ENCODE measurements at places on chromosomes 13 and 19. TPM values are rescaled to one million over a fixed set of nuclear protein-coding genes. Genes with fewer than 3 reads are reported as not detected.

Gene KCNJ14
- 1.4 TPM for total RNA-seq

Gene NFIC
- total RNA-seq: 49.8 TPM

Gene CHMP2A
- total RNA-seq: 80.0 TPM

Gene B3GNT8
- 3.0 TPM for total RNA-seq

Gene GPR180
- 10.5 TPM for total RNA-seq

DNA sequence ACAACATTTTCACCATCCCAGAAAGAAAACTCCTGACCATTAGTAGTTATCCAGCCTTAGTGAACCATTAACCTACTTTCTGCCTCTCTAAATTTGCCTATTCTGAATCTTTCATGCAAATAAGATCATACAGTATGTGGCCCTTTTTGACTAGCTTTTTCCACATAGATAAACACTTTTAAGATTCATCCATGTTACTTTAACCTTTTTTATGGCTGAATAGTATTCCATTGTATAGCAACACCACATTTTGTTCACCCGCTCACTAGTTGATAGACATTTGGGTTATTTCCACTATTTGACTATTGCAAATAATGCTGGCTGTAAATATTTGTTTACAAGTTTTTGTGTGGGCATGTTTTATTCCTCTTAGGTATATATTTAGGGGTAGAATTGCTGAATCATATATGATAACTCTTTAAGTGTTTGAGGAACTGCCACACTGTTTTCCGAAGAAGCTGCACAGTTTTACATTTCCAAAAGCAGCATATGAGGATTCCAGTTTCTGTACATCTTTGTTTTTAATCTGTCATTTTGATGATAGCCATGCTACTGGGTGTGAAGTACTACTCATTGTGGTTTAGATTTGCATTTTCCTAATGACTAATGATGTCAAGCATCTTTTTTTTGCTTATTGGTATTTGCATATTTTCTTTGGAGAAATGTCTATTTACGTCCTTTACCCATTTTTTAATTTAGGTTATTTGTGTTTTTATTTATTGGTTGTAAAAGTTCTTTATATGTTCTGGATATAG, 17.1 kb downstream of the COG6 start:
- no peak overlapping the region for H3K27ac ChIP-seq
- H3K4me1 ChIP-seq: no peaks in the 10 kb centered on the region
- no peaks in the 10 kb centered on the region for H3K36me3 ChIP-seq
- no peak overlapping the region for H3K4me3 ChIP-seq
- H3K27me3 ChIP-seq: no peaks in the 10 kb centered on the region
- DNase-seq: no peak

DNA sequence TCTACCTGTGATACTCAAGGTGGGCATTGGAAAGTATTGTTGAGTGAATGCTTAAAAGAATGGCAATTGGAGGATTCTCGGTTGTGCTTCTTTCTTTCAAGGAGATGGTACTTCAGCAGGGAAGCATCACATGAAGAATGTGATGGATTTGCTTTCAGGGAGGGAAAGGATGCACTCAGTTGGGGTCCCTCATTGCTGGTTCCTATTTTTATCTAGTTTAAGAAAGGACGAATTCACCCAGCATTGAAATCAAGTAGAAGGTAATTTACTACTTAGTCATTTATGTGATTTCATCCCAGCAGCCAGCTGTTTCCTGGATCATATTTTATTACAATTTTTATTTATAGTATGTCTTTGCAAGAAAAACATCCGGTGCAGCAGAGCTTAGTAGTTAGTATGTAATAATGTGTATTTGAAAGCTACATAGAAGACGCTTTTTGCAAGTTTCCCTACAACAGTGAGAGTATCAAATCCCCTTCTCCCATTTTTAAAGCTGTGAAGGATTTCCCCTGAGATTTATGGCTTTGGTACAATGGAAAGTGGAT, 417.9 kb downstream of the GPC5 start:
- no peaks in the 10 kb centered on the region for H3K36me3 ChIP-seq
- no peak for DNase-seq
- H3K27me3 ChIP-seq: no peaks in the 10 kb centered on the region
- H3K27ac ChIP-seq: no peak overlapping the region
- no peak overlapping the region for H3K4me3 ChIP-seq

- no peak overlapping the region for H3K4me3 ChIP-seq
- H3K27me3 ChIP-seq: no peaks in the 10 kb centered on the region
- H3K4me1 ChIP-seq: no peaks in the 10 kb centered on the region
- H3K36me3 ChIP-seq: no peaks in the 10 kb centered on the region
- no peak overlapping the region for H3K27ac ChIP-seq
Measured at GRCh38 chr19:23470873-23471545, 75.7 kb upstream of the ZNF91 start.

- H3K27ac ChIP-seq: no peak overlapping the region
- no peaks in the 10 kb centered on the region for H3K36me3 ChIP-seq
- no peak overlapping the region for H3K4me3 ChIP-seq
- no peak for DNase-seq
Measured at GRCh38 chr19:43723588-43723987, 7.7 kb downstream of the IRGC start.

DNA sequence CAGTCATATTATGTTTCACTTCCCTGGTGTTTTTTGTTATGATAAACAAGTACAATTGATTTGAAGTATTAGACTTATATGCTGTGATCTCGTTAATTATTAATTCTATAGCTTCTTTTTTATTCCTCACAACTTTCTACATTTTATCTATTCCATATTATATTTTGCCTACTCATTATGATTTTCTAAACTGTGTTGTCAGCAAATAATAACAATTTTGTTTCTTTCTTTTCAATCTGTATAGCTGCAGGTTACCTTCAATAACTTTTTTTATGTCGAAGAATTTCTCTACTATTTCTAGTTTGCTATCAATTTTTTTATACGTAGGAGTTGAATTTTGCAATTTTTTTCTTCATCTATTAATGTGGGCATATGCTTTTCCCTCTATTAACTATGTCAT, 304.4 kb downstream of the PCDH17 start:
- H3K27me3 ChIP-seq: no peaks in the 10 kb centered on the region
- no peak overlapping the region for H3K4me3 ChIP-seq
- H3K36me3 ChIP-seq: no peaks in the 10 kb centered on the region
- H3K27ac ChIP-seq: no peak overlapping the region
- no peaks in the 10 kb centered on the region for H3K4me1 ChIP-seq
- no peak for DNase-seq

DNA sequence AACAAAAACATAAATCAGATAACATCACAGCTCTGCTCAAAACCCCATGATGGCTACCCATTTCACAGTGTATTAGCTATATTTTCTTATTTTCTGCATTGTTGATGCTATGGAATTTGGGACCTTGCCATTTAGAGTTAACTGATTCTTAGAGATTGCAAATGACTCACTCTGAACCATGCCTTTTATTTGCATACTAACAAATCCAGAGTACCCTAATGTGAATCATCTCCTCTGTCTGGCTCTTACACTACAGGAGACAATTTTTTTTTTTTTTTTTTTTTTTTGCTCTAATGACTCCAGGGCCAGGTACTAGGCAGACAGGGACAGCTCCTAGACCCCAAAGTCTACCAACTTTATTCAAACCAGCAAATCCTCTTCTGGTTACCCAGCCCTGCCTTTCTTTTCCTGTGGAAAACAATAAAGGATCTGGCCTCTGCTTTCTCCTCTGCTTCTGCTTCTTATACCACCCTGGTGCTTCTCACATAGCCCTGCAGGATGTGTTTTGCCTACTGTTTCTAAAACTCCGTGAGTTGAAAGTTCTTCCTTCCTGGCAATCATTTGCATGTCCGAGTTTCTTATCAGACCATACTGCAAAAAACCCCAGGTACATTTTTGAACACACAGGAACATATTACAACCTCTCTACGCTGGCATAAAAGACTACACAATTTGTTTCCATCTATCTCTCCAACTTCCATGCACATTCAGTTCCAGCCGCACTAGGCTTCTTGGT, 10.6 kb upstream of the ZNF460 start:
- no peaks in the 10 kb centered on the region for H3K27me3 ChIP-seq
- peak overlapping the region; percentile 4 for H3K27ac ChIP-seq
- peaks cover 13% of the 10 kb centered on the region for H3K4me1 ChIP-seq
- DNase-seq: peak; percentile 96
- H3K4me3 ChIP-seq: no peak overlapping the region
- no peaks in the 10 kb centered on the region for H3K36me3 ChIP-seq

- H3K27ac ChIP-seq: no peak overlapping the region
- no peak for DNase-seq
- no peaks in the 10 kb centered on the region for H3K27me3 ChIP-seq
- H3K4me3 ChIP-seq: no peak overlapping the region
- H3K4me1 ChIP-seq: peaks cover 9% of the 10 kb centered on the region
Measured at GRCh38 chr13:42997381-42997780, 5.3 kb upstream of the EPSTI1 start.

- H3K27ac ChIP-seq: no peak overlapping the region
- peak overlapping the region; percentile 97 for H3K4me3 ChIP-seq
- H3K36me3 ChIP-seq: peaks cover 4% of the 10 kb centered on the region
- no peak for DNase-seq
- no peaks in the 10 kb centered on the region for H3K27me3 ChIP-seq
Measured at GRCh38 chr19:53102206-53102755, 941 bp downstream of the ZNF160 start.

DNA sequence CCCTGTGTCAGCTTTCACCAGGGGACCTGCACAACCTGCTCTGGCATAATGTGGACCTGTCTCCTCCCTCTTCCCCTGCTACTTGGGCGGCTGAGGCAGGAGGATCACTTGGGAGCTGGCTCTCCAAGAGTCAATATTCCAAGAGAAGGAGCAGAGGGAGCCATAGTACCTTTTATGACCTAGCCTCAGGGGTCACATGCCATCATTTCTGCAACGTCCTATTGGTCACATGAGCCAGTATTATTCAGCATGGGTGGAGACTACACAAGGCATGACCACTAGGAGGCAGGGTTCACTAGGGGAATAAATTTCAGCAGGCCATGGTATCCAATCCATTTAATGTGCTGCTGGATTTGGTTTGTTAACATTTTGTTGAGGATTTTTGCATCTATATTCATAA, 12.0 kb upstream of the SHFL start:
- H3K27me3 ChIP-seq: peaks cover 5% of the 10 kb centered on the region
- no peak for DNase-seq
- H3K4me3 ChIP-seq: no peak overlapping the region
- no peaks in the 10 kb centered on the region for H3K4me1 ChIP-seq
- no peaks in the 10 kb centered on the region for H3K36me3 ChIP-seq

- no peaks in the 10 kb centered on the region for H3K36me3 ChIP-seq
- H3K27ac ChIP-seq: no peak overlapping the region
- H3K27me3 ChIP-seq: no peaks in the 10 kb centered on the region
Measured at GRCh38 chr13:43785650-43786471, 911 bp downstream of the ENOX1 start.
